Stimulated activated CD8-positive, alpha-beta memory T cell treated with anti-CD3 and anti-CD28 coated beads, Interleukin-4, amount 100 ng/mL, for 24 hours (primary cell): ENCODE measurements at places on chromosomes 16 and 17.

DNA sequence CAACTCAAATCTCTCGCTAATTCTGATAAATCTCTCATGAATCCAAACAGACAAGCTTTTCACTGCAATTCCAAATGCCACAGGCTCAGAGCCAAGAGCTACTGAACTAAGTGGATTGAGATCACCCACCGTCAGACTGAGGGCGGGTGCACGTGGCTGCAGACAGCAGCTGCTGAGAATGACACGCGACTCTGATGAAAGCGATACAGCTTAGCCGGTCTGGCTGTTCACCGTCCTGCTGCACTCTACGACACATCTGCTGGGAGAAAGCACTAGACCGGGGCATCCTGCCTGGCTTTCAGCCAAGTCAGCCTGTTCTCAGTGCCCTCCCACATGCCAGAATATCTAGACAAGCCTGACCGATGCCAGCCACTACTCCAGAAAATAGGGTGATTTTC lies 42.6 kb downstream of the KLHDC4 start:
- DNase-seq = no peak

GRCh38 chr16:30137897-30138296 lies 14.9 kb upstream of the MAPK3 start:
- no peak for DNase-seq

DNA sequence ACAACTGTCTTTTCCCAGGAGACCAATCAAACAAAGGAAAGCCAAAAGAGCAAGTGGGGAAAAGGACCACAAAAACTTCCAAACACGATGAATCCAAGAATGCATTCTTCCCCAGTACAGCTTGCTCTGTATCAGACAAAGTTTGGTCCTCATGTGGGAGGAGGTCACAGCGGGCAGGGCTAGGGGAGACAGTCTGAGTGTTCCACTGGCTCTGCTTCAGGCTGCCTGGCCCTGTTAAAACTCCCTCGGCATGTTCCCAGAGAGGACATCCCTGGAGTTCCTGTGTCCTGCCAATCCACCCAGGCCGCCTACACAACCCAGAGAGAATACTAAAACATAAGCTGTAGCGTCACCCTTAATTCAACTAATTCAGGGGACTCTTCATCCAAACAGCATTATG lies 415.1 kb upstream of the DYNLRB2 start:
- DNase-seq = no peak

DNA sequence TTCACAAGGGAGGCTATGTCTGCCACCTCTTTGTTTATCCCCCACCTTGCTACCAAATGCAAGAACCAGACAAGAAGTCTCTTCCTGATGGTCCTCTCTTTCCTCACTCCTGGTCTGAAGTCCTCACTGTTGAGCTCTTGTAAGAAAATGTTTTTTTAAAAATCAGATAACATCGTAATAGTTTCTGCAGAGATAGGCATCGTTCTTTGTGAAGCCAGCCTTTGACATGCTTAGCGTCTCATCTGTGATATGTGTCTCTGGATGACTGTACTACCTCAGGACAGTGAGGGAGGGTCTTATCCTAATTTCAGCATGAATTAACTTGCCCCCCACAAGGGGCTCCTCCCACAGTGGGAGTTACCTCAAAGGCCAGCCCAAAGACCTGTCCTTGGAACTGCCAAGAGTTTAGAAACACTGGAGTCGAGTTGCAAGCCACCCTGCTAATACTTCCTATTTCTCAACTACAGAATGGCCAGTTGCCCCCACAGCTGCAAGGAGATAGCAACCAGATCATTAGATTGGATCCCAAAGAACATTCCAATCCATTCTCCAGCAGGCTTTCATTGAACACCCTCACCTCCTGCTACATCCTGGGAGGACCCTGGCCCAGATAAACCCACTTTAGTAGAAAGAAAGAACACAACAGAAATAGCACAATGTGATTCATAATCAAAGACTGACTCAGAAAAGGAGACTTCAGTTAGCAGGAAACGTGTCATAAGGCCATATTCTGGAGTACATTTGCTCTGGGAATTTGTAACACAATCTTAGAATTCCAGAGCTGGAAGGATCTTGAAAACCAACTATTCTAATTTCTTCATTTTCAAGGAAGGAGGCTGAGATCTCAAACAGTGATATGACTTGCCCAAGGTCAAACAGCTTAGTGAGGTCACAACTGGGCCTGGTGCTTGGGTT lies 151.0 kb downstream of the IRX3 start:
- DNase-seq = no peak

DNA sequence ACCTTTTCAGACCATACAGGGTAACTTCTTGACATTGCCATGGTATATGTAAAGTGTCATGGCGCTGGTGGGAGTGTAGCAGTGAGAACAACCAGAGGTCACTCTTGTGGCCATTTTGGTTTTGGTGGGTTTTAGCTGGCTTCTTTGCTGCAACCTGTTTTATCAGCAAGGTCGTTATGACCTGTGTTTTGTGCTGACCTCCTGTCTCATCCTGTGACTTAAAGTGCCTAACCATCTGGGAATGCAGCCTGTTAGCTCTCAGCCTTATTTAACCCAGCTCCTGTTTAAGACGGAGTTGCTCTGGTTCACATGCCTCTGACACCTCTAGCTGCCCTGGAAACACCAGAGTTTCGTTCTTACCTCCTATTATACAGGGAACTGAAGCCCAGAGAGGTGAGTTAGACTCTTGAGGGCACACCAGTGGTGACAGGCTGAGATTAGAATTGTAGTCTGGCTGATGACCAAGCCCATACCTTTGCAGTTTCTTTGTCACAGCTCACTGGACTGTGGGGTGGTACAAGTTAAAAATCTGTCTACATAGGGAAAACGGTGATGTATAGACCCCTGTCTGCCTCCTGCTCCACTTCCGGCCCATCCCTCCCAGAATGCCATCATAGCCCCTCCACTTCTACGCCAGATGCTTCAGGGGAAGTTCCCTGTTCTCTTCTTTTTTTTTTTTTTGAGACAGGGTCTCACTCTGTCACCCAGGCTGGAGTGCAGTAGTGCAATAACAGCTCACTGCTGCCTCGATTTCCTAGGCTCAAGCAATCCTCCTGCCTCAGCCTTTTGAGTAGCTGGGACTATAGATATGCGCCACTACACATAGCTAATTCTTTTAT lies 21.0 kb downstream of the KSR1 start:
- no peak for DNase-seq

- peak; percentile 83 for DNase-seq
These were observed at the start of gene ACTG1 for GRCh38 chr17:81512562-81513371. TSS of gene ACTG1 (minus strand) at chr17:81512799. CDS start at chr17:81512354, 445 bp downstream.

DNA sequence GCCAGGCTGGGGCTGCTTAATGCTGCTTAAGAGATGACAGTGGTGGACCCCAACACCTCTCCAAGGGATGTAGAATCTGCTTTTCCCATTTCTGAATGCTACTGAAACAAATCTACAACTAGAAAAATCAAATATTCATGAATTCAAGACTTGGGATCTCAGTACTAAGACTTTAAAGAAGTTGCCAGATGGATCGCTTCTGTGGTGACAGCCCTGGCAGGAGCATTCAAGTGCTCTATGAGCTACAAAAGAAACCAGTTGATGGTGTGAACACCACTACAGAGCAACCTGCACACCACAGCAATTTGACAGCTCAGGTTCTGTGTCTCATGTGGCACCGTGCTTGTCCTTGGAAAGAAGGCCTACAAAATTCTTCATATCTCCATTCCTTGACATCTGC lies 42.6 kb downstream of the SIAH1 start:
- DNase-seq = no peak

DNA sequence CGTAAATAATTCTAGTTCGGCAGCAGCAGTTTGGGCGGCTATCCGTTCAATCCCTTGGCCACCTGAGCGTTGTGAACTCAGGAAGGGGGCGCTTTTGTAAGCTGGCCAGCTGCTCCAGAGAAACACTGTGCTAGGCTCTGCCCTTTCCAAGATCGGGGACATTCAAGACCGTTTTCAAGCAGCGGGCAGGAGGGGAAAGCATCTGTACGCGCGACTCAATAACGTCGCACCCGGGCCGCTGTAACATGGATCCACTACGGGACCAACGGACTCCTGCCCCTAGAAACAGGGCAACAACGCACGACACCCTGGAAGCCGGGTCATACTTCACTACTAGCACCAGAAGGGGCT lies 463 bp downstream of the TOP2A start:
- DNase-seq = no peak

DNA sequence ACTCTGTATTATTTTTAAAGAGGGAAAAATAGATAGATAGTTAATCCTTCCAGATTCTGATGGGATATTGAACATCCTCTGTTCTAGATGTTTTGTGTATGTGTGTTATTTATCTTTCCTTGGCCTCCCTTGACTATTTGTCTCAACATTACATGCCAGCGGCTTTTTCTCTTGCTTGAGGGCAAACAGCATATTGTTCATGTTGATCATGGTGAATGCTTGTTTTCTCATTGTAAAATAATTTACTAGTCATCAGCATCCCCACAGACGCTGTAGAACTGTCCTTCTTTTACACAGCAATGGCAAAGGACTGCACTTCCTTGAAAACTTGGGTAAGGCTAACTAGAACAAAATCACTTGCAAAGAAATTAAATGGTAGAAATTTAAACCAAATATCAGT lies 1376.4 kb upstream of the GOT2 start:
- DNase-seq = no peak

GRCh38 chr16:28186752-28187151 lies 25.0 kb downstream of the XPO6 start:
- no peak for DNase-seq

DNA sequence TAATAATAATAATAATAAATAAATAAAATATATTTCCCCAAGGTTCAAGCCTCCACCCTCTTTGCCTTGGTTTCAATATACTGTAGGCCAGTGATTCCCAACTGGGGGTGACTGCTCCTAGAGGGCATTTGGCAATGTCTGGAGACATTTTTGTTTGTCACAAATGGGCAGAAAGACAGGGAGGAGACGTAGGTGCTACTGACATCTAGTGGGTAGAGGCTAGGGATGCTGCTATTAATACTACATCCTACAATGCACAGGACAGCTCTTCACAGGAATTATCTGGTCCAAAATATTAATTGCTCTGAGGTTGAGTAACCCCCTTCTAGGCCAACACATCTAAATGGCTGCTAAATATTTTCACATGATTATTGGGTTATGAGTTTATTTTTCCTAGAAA lies 12.8 kb upstream of the PRR14 start:
- DNase-seq = no peak

DNA sequence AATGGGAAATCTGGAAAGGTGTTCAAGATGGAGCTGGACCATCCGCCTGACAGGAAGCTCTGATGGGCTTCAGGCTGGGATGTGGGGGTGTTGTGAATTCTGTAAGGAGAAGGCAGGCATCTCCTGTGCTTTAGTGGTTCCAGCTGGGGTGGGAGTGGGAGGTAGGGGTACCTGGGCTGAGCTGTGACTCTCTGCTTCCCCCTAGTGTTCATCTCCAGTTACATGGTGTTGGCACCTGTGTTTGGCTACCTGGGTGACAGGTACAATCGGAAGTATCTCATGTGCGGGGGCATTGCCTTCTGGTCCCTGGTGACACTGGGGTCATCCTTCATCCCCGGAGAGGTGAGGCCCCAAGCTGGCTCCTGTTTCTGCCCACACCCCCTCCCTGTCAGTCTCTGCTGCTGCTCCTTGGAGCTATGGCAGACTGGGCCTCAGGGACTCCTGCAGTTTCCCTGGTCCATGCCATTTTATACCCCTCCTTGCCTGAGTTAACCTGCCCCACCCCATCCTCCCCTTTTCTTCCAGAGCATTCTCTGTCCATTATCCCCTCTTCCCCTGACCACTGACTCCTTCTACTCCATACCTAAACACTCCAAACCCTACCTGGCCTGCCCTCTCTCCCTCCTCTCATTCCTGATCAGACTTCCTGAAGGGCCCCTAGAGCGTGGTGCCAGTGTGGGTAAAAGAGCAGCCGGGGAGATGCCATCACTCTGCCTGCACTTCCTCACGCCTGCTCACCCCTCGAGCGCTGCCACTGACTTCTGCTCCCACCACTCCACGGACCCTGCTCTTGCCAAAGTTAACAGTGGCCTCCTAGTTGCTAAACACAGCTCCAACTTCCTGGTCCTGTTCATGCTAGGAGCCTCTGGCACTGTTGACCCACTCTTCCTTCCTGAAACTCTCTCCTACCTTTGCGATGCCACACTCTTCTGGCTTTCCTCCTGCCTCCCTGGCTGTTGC lies 3.4 kb downstream of the SPNS1 start:
- DNase-seq = no peak

GRCh38 chr16:64629622-64630021 lies 492.2 kb downstream of the CDH11 start:
- DNase-seq = no peak

DNA sequence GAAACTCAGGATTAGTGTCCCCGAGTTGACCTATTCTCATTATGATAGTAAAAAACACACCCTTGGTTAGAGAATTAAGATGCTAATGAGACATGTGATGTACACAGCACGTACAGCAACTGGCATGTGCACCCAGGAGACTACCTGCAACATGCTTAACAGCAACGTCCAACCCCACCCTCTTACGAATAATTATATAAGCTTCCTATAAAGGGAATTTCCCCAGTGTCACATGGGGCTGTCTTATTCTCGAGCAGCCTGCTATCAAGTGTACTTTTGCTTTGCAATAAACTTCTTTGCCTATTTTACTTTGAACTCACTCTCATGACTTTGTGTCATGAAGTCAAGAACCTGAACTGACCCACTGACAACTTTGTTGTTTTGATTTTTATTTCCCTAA lies 62.4 kb upstream of the PMFBP1 start:
- no peak for DNase-seq

- DNase-seq = no peak
These were observed 34.2 kb upstream of the ACSM2B start for GRCh38 chr16:20610211-20610891.

- DNase-seq = peak; percentile 47
These were observed 17.3 kb upstream of the EEF2K start for GRCh38 chr16:22188595-22189442.

DNA sequence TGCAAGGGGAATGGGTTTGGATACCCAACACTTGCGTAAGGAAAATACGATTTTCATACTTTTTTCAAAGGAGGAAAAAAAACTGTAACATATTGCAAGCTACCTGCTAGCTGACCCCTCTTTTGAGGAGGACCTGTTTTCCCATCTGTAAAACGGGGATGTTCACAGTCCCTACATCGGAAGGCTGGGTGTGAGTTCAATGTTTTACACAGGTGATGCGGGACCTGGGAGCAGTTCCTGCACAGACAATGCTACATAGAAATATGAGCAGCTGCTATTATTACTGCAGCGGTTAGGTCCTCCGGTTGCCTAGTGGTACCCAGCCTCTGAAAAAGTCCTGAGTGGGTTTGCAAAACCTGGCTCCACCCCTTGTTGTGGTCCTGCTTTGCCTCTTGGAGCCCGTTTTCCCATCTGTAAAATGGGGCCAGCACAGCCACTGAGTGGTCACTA lies 3.5 kb downstream of the SOCS1 start:
- no peak for DNase-seq

- DNase-seq = no peak
These were observed 12.2 kb downstream of the GNGT2 start for GRCh38 chr17:49198211-49198610.

DNA sequence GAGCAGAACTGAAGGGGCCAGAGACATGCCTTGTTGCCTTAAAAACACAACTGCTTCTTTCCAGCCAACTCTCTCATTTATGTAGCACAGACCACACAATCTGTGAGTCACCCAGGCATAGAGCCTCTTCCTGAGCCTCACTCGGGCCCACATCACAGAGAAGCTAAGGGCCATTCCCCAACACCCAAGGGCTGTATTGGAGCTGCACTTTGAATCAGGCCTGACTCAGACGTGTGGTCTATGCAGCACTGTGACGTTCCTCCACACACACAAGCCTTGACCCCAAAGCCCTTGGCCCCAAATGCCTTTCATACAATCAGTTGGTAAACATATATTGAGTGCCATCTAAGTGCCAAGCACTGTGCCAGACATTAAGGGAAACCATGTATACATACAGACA lies 308.9 kb upstream of the DYNLRB2 start:
- peak; percentile 0 for DNase-seq
